IMR-90 (cell line): ENCODE measurements at places on chromosomes 4 and X.

DNA sequence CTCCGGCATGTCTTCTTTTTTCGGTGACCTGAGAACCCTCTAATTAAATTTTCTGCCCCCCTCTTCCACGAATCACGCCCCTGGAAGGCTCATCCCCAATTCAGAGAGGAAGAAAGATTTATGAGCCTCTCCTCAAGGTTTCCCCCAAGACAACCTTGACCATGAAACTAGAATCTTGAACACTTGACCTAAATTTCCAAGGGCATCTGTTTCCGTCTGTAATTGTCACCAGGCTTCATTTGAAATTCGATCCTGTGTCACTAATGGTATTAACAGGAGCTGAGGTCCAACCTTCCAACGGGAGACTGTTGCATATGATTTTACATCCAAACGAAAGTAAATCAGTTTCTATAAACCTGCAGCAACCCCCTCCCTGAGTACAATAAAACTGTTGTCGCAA, 139.9 kb upstream of the ZIC3 start:
- no peak for DNase-seq

DNA sequence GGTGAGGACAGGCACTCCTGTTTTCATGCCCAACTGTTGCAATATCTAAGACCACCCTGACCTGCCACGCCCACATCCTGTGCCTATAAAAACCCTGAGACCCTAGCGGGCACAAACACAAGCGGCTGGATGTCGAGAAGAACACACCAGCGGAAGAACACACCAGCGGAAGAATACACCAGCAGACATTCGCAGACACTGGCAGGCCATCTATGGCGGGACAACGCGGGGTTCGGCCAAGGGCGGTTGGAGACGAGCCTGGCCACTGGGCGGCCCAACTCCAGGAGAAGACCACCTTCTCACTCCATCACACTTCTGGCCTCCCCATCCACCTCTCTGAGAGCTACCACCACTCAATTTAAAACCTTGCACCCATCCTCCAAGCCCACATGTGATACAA, 361.4 kb downstream of the FAT4 start:
- DNase-seq, result no peak

GRCh38 chr4:135917011-135917410, 1615.3 kb downstream of the PCDH18 start:
- peak; percentile 20 for DNase-seq

DNA sequence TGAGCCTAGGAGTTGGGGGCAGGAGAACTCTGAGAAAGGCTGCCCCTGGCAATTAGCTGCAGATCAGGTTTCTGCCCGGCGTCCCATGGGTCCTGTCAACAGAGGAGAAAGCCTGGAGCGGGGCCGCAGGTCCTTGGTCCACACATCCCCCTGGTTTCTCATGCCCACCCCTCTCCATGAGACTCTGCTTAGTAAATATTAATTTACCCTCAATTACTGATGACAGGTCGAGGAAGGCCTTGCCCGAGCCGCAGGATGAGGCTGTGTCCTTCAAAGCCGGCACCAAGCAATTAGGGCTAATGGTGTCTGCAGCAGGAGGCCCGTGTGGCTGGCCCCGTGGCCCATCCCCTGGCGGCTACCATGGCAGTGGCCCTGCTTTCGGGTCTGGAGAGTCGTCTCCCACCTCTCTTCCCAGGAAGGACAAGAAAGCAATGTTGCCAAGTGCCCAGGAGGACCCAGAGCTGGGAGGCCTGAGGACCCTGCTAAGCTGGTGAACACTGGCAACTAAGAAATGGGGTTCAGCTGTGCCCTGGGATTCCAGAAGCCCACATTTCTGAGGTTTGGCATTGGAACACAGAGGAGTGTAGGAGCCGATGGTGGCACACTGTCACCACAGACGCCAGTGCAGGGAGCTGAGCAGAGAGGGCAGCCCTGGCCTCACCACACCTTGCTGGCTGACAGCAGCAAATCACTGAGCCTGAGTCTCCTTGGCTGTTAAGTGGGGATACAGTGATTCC, 114.6 kb downstream of the CPZ start:
- DNase-seq, result no peak

DNA sequence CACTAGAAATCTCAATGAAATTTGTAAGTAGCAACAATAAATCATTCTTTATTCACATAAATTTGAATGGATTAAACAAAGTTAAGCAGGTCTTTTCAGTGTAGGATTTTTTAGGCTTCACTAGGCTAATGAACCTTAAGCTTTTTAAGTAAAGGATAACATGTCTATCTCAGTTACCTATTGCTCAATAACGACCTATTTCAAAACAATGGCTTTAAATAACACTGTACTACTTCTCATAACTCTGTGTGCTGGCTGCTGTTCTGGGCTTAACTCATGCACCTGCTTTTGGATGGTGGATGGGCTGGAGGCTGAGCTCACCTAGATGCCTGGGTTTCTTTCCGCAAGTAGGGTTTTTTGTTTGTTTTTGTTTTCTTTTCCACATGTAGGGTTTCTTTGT, 495.0 kb upstream of the SLIT2 start:
- DNase-seq, result no peak

GRCh38 chr4:68267433-68267944, 22.0 kb upstream of the TMPRSS11B start:
- peak; percentile 56 for DNase-seq

GRCh38 chrX:18640686-18641085, 31.2 kb downstream of the RS1 start:
- DNase-seq, result no peak

GRCh38 chrX:48957477-48957826, at the start of gene OTUD5:
TSS of gene OTUD5 (minus strand) at chrX:48957607. CDS start at chrX:48957570, 37 bp downstream.
- DNase-seq, result no peak

DNA sequence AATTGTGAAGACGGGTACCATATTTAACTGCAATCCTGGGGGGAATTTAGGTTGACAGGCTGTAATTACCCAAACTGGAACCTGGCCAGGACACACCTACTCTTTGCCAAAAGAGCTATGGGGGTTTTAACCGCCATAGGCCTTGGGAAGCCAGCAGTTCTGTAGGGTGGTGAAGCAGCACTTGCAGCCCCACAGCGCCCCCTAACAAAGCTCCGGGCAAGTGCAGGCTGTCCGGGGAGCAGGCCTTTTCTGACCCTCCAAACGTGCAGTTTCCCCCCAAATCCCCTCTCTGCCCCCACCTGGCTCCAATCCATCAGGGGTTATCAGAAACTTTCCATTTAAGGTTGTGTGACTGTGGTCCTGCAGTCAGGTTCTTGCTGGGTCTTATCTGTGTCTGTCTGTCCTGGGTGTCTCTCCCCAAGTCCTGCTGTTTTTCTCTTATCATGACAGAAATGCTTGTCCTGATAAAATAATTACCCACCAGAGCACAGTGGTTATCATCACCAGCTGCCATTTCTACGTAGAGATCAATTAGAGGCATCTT, 350.9 kb downstream of the MID1IP1 start:
- no peak for DNase-seq

DNA sequence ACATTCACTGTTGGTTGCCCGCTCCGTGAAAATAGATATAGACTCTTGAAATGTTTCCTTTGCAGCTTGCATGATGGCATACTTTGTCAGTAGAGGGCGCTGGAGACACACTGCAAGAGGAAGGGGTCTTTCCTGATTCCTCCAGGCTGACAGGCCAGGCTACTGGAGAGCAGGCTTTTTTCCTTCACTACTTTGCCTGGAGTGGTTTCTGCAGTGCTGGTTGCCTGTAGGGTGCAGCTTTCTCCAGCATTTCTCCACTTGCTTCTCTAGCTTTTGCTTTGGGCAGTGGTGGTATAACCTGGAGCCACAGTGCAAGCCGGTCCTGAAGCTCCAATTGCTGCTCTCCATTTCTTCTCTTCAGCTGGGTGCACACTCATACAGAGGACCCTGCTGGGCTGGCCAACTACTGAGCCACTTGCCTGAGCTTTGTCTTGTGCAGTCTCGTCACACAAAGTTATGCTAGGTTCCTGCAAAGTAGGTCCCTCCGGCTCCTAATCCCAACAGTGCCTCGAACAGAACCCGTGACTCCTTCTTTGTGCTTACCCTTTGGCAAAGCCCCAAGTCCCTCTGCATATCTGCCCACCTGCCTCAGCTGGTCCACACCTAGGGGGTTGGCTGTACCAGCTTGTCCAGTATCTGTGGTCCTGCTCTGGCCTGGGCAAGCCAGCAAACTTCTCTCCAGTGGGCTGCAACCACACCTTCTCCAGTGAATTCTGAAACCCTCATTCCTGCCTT, 46.3 kb downstream of the RASSF6 start:
- DNase-seq, result peak; percentile 82

DNA sequence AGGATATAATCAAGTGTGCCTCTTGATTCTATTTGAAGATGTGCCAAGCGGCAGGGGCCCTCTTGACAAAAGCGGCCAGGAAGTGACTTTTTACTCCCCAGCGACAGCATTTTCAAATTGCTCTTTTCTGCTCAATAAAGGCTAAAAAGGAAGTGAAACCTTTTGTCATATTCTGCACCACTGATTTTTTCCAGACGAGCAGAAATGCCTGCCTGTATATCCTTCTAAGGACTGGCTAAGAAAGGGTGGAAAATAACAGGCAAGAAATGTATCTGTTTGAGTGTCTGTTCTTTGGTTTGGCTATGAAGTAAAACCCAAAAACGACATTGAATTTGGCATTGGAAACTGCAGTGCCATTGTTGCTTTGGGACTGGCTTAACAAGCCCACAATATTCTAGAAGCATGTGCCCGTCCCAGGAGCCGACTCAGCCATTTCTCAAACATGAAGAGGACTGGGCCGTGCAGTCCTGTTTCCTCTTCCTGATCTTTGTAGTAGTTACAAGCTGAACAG, 25.4 kb downstream of the TMSB4X start:
- DNase-seq, result no peak

- DNase-seq, result no peak
Measured at GRCh38 chr4:113288696-113289095, 239.2 kb downstream of the ANK2 start.

DNA sequence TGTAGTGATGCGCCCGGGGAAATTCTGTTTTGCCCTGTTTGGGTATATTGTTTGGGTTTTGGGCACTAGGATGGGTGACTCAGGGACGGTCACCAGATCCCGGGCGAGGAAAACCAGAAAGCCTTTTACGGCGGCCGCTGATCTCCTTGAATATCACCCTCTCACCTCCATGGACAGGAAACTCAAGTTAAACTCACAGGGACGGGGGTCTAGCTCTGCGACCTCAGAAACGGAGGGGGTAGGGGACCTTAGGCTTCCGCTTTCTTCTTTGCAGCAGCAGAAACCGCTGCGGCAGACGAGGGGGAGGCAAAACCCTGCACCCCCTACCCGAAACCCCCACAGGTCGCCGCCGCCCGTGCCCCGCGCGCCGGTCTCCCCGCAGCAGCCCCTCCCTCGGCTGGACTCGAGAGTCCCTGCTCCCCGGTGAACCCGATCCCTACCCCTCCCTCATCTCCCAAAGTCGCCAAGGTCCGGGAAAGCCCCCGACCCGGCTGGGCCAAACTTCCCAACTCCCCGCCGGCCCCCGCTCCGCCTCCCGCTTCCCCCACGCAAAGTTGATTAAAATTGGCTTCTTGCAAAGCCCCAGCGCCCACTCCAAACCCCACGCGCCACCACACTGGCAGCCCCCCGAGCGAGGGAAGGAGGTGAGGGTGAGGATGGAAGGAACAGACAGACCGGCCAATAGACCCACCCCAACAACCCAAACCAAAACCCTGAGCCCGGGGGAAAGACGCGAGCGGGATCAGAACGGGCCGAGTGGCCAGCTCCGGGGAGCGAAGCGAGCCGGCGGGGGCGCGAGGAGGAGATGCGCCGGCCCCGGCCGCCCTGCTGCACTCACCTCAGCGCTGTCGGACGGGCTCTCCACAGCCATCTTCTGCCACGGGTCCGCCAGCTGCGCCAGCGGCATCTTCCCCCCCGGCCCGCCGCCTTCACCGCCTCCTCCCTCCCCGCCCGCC, 705 bp downstream of the RPS6KA3 start:
- peak; percentile 12 for DNase-seq

GRCh38 chr4:136784326-136784725, 748.0 kb downstream of the PCDH18 start:
- peak; percentile 10 for DNase-seq

- DNase-seq, result peak; percentile 76
Measured at GRCh38 chr4:15149839-15150592, 147.7 kb downstream of the CPEB2 start.

- no peak for DNase-seq
Measured at GRCh38 chr4:176844448-176844847, 51.7 kb upstream of the VEGFC start.

DNA sequence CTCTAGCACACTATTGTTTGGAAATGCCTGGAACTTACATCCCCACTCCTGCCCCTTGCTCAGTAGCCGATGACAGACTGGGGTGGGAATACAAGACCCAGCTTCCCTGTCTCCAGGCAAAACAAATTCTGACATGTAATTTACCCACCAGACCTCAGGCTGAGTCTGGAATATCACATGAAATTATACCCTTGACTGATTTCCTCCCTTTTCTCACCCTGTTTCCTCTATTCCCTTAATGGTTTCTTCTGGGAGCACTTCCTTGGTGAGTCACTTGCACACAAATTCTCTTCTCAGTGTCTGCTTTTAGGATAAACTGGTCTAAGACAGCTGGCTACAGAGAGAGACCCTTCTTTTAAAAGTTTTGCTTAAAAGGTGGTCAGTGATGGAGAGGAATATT, 65.8 kb upstream of the DIPK2B start:
- no peak for DNase-seq

GRCh38 chrX:115494161-115494560, 66.8 kb upstream of the PLS3 start:
- peak; percentile 9 for DNase-seq

- no peak for DNase-seq
Measured at GRCh38 chrX:4935846-4936245, 1222.4 kb upstream of the PRKX start.

DNA sequence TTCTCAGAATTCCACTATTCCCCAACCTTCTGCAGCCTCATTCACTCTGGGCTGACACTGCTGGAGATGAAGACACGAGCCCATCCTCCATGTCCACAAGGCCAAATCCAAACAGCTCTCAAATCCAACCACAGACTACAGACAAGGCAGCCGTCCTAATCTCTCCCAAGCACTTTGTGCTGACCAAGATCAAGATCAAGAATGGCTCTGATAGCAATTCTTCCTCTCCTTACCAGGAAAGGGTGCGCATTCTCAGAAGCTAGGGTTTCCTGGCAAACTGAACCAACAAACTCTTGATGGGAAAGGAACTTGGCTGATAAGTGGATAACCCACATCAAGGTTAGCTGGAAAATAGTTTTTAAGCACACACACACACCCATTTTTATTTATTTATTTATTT, 26.5 kb downstream of the RELL1 start:
- no peak for DNase-seq

DNA sequence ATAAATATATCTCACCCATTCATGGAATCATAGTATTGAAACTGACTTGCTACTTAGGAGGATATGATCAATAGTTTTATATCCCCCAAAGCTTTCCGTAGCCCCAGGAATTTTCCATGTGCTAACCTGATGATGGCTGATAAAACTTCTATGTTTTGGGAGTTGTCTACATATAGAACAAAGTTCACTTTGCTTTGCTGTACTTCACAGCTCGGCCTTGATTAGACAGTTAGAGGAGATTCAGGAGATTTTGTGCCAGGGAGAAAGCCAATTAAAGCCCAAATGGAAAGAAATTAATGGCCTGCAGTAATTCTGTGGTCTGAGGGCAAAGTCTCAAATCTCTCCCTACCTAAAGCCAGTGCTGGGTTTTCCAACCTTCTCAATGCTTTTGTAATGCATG, 114.9 kb upstream of the SLC34A2 start:
- no peak for DNase-seq

- no peak for DNase-seq
Measured at GRCh38 chrX:87808576-87809243, 291.1 kb downstream of the KLHL4 start.
